ENCODE measurements at places on chromosomes 13 and 19. TPM values are rescaled to one million over a fixed set of nuclear protein-coding genes. Genes with fewer than 3 reads are reported as not detected.

GRCh38 chr13:35957241-35957731, 173.9 kb downstream of the DCLK1 start:
- peaks cover 7% of the 10 kb centered on the region for H3K4me1 ChIP-seq
- no peaks in the 10 kb centered on the region for H3K27me3 ChIP-seq
- H3K27ac ChIP-seq = no peak overlapping the region
- no peaks in the 10 kb centered on the region for H3K36me3 ChIP-seq
- no peak for DNase-seq

DNA sequence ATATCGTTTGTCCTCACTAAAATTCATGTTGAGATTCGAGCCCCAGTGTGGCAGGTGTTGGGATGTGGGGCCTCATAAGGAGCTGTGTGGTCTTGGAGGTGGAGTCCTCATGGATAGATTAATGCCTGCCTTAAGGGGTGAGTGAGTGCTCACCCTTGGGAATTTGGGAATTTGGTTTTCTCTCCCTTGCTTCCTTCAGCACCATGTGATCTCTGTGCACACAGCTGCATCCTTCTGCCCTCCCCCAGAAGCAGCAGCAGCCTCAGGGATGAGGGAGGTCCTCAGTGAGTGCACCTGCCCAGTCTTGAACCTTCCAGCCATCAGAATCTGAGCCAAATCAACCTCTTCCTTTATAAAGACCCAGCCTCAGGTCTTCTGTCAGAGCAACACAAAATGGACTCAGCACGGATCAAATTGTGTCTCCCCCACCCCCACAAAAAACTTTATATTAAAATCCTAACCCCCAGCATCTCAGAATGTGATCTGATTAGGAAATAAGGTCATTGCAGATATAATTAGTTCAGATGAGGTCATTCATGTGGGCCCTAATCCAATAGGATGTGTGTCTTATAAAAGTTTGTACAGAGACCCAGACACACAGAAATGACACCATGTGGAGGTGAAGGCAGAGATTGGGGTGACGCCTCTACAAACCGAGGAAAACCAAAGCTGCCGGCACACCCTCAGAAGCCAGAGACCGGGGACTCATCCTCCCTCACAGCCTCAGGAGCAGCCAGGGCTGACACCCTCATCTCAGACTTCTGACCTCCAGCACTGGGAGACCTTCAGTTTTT, 12.9 kb downstream of the CYTH2 start:
- DNase-seq = no peak
- no peaks in the 10 kb centered on the region for H3K27me3 ChIP-seq
- H3K36me3 ChIP-seq = peaks cover 7% of the 10 kb centered on the region
- peaks cover 7% of the 10 kb centered on the region for H3K4me1 ChIP-seq
- H3K4me3 ChIP-seq = no peak overlapping the region

HTR2A gene
- 0.33 TPM for polyA plus RNA-seq

DNA sequence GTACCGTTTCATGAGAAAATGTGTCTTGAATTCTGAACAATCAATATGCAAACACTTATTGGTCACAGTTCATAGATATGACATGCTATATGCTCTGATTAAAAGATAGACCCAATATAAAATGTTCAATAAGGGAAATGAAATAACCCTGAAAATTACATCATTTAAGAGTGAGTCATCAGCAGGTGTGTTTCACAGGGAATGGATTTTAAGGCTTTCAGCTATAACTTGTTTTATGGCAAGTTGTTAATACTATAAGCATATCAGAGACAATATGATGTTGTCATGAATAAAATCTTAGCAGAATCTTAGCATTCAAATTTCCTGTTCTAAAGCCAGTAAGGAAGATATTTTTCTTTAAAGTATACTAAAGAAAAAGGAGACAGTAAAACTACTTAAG, 483.4 kb upstream of the PCDH9 start:
- no peaks in the 10 kb centered on the region for H3K4me1 ChIP-seq
- H3K36me3 ChIP-seq = no peaks in the 10 kb centered on the region
- H3K4me3 ChIP-seq = no peak overlapping the region
- no peak for DNase-seq

GRCh38 chr19:32165141-32165540, 180.3 kb upstream of the ZNF507 start:
- no peaks in the 10 kb centered on the region for H3K27me3 ChIP-seq
- no peaks in the 10 kb centered on the region for H3K4me1 ChIP-seq
- H3K27ac ChIP-seq = no peak overlapping the region
- H3K4me3 ChIP-seq = no peak overlapping the region
- no peaks in the 10 kb centered on the region for H3K36me3 ChIP-seq
- DNase-seq = no peak

HOMER3 gene
- 81.0 TPM for polyA plus RNA-seq

GRCh38 chr13:97757807-97758206, 195.7 kb upstream of the IPO5 start:
- H3K4me1 ChIP-seq = no peaks in the 10 kb centered on the region
- no peak overlapping the region for H3K4me3 ChIP-seq
- DNase-seq = no peak
- no peaks in the 10 kb centered on the region for H3K36me3 ChIP-seq
- H3K27ac ChIP-seq = no peak overlapping the region

ZNF132 gene
- polyA plus RNA-seq = 1.3 TPM

DNA sequence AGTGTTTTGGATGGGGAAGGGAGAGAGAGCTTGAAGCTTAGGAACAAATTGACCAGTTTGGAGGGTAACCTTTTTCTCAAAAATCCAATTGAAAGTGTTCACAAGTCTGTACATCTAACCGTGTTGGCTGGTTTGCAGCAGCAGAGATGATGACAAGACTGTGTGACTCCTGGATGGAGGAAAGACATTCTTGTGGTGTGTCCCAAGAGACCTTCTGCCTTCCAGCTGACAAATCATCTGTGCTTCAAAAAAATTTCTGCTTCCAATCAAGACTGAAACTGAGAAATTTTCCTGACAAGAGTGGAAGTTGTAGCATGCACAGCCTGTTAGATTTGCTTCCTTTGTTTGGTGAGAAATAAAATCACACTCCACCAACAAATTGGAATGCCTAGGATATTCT, 56.2 kb downstream of the LACC1 start:
- H3K4me1 ChIP-seq = peaks cover 4% of the 10 kb centered on the region
- no peaks in the 10 kb centered on the region for H3K27me3 ChIP-seq
- no peak overlapping the region for H3K4me3 ChIP-seq
- H3K36me3 ChIP-seq = no peaks in the 10 kb centered on the region

DNA sequence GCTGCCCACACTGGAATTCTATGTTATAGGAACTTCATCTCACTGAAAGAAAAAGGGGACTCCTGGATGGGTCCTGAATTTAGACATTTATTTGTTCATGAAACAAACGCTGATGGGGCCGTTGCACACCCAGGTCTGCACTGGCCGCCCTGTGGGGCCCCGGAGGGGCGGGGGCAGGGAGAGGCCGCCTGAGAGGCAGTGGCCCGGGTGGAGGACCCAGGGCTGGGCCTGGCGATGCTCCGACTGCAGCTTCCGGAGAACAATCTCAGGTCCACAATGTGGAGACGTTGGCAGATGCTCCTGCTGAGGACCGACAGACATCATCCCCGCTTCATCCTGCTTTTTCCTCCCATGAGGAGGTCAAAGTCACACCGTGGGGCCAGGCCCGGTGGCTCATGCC, 16.3 kb upstream of the PTBP1 start:
- H3K27ac ChIP-seq = no peak overlapping the region
- H3K27me3 ChIP-seq = no peaks in the 10 kb centered on the region
- no peaks in the 10 kb centered on the region for H3K36me3 ChIP-seq
- H3K4me3 ChIP-seq = no peak overlapping the region
- no peak for DNase-seq
- 0 out of 2 replicates have a peak, but pooled peaks cover 6% of the 10 kb centered on the region for H3K4me1 ChIP-seq

GRCh38 chr13:111429064-111429558, 108.7 kb downstream of the TEX29 start:
- H3K4me1 ChIP-seq = no peaks in the 10 kb centered on the region
- H3K36me3 ChIP-seq = no peaks in the 10 kb centered on the region
- H3K27me3 ChIP-seq = peaks cover 38% of the 10 kb centered on the region
- DNase-seq = peak; percentile 54

GRCh38 chr19:41218615-41219507, at the start of gene AXL:
Gene AXL (plus strand): TSS chr19:41219223. CDS start chr19:41219393, 170 bp downstream.
- H3K4me1 ChIP-seq = no peaks in the 10 kb centered on the region
- DNase-seq = peak; percentile 43
- H3K27me3 ChIP-seq = no peaks in the 10 kb centered on the region
- peak within 1 kb of the TSS; percentile 53 for H3K4me3 ChIP-seq

GRCh38 chr19:50008532-50008931, 16.6 kb downstream of the VRK3 start:
- H3K36me3 ChIP-seq = peaks cover 23% of the 10 kb centered on the region
- no peak overlapping the region for H3K4me3 ChIP-seq
- H3K27ac ChIP-seq = no peak overlapping the region

DNA sequence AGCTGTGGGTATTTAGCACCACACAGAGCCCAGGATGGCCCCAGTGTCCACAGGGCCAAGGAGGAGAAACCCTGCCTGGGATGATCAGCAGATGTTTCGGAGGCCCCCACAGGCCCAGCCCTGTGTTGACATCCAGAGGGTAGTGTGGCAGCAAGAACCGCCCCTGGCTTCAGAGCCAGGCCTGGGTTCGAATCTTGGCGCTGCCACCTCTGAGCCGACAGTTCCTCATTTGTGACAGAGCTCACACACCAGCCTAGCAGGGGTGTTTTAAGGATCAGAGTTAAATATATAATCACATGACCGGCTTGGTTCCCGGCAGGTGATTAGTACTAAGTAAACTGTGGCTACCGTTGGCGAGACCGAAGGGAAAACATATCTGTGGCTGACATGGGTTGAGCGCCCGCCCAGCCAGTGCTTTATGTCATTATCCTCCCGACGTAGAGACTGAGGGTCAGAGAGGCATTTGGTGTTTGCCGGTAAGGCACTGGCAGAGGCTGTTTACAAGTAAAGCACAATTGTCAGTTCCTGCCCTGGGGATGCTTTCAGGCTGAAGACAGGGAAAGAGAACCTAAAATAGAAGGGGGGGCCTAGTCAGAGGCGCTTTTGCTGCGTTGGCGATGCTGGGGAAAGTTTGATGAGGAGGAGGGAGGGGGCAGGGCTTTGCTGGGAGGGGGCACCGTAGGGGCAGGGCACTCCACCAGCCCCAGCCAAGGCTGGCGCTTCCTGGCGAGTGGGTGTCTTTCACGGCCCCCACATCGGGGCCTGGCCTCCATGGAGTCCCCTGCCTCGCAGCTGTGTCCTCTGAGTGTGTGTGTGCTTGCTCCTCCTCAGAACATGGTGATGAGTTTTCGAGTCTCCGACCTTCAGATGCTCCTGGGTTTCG, 4.8 kb downstream of the PIAS4 start:
- no peak overlapping the region for H3K4me3 ChIP-seq
- no peaks in the 10 kb centered on the region for H3K27me3 ChIP-seq
- H3K36me3 ChIP-seq = peaks cover 37% of the 10 kb centered on the region

GRCh38 chr13:66425741-66426140, 804.4 kb downstream of the PCDH9 start:
- DNase-seq = no peak
- H3K27ac ChIP-seq = no peak overlapping the region
- H3K36me3 ChIP-seq = no peaks in the 10 kb centered on the region
- H3K4me3 ChIP-seq = no peak overlapping the region
